Stimulated activated CD8-positive, alpha-beta memory T cell treated with anti-CD3 and anti-CD28 coated beads, Interleukin-4, amount 100 ng/mL, for 48 hours (primary cell): ENCODE measurements at places on chromosomes 12 and 14.

GRCh38 chr14:104150136-104151025, 12.0 kb downstream of the KIF26A start:
- DNase-seq = peak; percentile 32

GRCh38 chr12:32532422-32532821, 133.1 kb downstream of the FGD4 start:
- no peak for DNase-seq

GRCh38 chr14:55913324-55914025, 204.7 kb upstream of the PELI2 start:
- DNase-seq = no peak

- no peak for DNase-seq
These were observed 117.6 kb upstream of the PWP1 start for GRCh38 chr12:107567876-107568619.

DNA sequence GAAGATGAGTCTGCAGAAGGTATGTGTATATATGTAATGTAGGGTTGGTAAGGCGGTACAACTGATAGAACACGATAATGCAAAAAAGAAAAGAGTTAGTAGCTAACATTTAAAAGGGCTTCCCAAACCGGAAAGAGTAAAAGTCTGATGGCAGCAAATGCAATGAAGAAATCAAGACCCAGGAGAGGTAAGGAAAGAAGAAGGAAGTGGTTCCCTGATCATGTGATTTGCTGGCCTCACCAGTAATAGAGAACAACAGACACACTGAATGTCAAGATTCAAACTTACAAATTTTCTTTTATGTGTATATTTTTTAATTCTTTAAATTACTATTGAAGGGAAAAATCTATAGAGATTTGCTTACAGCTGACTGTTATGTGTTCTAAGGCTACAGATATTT, 18.4 kb downstream of the ZFC3H1 start:
- no peak for DNase-seq

DNA sequence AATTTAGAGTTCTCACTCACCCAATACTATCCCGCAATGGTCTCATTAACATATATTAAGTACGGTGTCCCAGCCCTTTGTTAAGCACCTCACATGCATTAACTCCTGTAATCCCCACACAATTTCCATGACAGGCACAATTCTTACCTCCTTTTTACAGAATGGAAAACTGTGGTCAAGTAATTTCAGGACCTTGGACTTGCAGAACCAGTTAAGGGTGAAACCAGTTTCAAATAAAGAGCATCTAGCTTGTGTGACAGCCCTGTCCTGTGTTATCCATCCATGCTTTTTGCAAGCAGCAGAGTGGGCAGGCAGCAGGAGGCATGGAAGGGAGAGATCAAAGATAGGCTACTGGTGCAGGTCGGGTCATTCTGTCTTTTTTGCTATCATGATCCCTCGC, 470.8 kb downstream of the NELL2 start:
- no peak for DNase-seq

DNA sequence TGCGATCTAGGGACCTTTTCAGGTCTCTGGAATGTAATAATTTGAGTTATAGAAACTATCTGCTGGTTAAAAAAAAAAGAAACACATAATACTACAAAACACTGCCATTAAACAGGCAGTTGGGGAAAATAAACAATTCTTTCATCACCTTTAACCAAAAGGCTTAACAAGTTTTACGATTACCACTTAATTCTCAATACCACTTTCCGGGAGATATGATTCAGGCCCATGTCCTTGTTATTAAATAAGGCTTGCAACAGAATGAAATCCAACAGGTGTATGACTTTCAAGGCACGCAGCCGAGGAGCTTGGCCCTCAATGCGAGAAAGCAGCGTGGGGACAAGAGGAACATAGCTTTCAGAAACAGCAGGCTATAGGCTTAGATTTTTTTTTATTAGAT, 5.6 kb upstream of the GLRX5 start:
- DNase-seq = peak; percentile 18

- DNase-seq = no peak
These were observed 979.8 kb downstream of the VRK1 start for GRCh38 chr14:97776890-97777558.

- DNase-seq = no peak
These were observed 2.3 kb downstream of the WNT10B start for GRCh38 chr12:48969160-48969771.

GRCh38 chr14:49970474-49971147, 77.7 kb downstream of the ARF6 start:
- no peak for DNase-seq

DNA sequence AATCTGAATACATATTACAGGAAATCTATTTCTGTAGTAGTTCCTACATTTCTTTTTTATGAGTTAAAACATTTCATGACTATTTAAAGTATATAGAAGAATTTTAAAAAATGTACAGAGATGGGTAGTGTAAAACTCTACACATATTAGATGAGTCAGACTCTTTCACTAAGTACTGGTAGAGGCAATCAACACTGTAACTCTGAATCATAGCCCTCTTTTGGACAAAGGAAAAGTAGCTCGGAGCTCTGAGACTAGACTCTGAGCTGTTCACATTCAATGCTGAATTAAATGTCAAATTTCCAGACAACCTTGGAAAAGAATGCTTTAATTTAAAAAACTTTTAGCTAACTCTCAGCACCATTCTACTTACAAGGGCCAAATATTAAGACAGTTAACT, 3.4 kb downstream of the PTCSC3 start:
- DNase-seq = no peak

GRCh38 chr12:42511656-42512055, 77.9 kb downstream of the PRICKLE1 start:
- no peak for DNase-seq
